ENCODE measurements at places on chromosomes 3 and 15. TPM values are rescaled to one million over a fixed set of nuclear protein-coding genes. Genes with fewer than 3 reads are reported as not detected.

The QARS1 gene
- polyA plus RNA-seq, result 266 TPM

The PLSCR2 gene
- not detected for polyA plus RNA-seq

The TGFBR2 gene
- 86.7 TPM for polyA plus RNA-seq

The LHFPL4 gene
- polyA plus RNA-seq, result 0.05 TPM

The NOX5 gene
- 0.17 TPM for polyA plus RNA-seq

The ITGA11 gene
- polyA plus RNA-seq, result 4.5 TPM

The GPR160 gene
- polyA plus RNA-seq, result 1.9 TPM

DNA sequence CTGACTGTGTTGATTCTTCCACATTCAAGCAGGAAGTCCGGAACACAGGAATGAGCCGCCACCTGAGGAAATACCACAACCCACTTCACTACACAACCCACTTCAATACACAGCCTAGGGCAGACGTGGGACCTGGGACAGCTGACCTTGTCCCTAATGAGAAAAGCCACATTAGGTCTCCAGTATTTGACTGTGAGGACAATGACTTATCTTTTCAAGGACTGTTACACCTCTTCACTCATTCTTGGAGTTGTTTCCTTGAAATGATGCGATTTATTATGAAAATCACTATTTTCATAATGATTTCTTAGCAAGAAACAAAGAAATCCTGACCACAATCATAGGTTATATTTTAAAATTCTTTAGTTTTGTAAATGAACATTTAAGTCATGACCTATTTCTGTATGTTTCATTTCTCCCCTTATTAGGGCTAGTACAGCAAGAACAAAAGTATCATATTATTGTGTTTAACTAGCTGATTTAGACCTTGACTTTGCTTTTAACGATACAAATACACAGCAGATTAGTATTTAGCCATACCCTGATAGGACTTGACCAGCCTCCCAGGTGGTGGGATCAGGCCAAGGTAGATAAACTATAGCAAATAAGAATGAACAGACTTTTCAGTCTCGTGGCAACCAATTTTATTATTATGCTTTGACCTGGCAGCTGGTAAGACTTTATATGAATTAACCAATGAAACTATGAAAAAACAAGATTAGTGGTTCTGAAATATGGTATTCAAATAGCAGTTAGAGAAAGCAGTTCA lies 6.0 kb downstream of the RAB27A start:
- no peak for DNase-seq

GRCh38 chr15:48647962-48648361 lies 2.5 kb upstream of the FBN1 start:
- no peak for DNase-seq

GRCh38 chr3:168251371-168251770 lies 155.6 kb upstream of the GOLIM4 start:
- no peak for DNase-seq

DNA sequence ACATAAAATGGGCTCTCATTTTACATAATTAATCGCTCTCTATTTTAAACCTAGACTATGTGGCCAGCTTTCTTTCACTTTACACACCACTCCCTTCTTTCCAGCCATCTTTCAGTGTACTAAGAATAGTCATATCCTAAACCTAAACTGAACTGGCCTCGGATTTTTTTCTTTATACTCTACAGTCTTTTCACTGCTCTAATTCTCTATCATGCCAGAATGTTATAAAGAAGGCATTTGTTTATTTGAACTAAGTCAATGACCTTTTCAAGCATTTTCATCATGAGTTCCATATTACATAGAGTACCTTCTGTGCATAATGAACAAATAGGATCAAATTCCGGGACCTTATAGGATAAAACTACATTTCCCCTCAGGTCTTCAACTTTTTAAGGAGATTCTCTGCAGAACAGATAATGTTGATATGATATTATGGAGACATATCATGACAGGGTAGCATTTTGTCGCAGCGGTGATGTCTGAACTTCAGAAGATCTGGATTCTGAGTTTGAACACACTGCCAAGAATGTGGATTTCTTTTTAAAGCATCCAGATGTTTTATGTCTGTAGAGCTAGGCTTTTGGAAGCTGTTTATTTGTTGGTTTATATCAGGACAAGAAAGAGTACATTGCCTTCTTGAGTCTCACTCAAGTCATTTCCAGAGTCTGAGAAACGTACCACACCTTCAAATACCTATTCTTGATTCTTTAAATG lies 1047.3 kb downstream of the MCTP2 start:
- DNase-seq, result no peak

DNA sequence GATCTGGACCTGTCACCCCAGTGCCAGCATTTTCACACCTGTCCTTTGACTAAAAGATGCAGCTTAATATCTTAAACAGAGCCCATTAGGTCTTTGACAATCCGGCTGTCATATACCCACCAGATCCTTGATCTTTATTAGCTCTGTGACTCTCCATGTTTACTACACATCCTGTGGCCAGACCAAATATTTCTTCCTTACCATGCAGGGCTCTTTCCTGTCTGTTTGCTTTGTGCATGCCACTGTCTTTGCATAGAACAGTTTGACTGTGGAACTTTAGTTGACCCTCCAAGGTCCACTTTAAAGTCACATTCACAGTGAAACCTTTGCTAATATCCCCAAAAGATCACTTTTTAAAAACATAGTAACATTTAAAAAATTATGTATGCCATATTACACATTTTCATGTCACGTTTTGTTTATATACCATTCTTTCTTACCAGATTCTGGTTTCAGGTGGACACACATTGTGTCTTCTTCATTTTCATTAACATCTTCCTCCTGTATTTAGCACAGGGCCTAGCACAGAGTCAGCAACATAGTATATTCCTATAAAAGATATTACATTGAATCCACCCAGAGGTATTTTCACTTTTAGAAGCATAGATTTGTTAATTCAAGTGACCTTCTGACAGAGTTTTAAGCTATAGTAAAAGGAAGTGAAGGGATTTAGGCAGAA lies 95.8 kb downstream of the RAP2B start:
- no peak for DNase-seq

DNA sequence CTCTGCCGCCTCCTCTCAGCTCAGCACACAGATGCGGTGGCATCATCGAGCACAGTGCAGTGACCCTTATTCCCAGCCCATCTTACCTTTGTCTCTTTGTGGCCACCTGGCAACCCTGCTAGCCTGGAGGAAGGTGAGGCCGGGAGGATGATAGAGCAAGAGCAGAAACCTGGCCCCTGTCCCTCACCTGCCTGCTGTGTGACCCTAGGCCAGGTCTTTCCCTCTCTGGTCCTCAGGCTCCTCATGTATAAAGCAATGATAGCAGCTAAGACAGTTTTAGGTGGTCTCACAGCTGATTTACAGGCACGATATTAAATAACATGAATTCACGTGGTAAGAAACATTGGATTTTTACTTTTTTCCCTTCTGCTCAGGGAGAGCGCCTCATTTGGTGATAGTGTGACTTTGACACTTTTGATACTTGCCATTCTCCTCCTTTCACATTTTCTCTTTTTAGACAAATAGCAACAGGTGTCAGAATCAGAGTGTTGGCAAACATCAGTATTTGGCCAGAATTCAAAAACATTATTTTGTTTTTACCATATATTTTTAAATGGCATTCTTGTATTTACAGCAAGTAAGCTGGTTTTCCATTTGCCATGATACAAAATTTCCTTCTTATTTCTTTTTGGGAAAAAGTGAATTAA lies 29.5 kb upstream of the CTSH start:
- DNase-seq, result no peak

DNA sequence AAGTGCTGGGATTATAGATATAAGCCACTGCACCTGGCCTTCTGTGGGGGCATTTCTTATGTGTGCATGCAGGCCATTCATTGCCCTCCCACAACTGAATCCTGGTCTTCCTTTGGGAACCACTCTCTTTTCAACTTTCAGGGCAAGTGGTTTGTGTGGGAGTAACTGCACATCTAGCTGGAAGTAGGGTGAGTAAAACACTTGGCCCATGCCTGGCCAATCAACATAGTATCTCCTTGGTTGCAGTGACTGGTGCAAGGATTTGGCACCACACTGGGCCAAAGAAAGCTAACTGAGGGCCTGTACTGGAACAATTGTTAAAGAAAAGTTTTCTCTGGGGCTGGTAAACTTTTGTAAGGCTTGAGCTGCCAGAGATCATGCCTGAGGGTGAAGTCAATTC lies 189.2 kb upstream of the FEZF2 start:
- DNase-seq, result no peak

GRCh38 chr3:158085931-158086330 lies 20.3 kb downstream of the SHOX2 start:
- DNase-seq, result no peak

DNA sequence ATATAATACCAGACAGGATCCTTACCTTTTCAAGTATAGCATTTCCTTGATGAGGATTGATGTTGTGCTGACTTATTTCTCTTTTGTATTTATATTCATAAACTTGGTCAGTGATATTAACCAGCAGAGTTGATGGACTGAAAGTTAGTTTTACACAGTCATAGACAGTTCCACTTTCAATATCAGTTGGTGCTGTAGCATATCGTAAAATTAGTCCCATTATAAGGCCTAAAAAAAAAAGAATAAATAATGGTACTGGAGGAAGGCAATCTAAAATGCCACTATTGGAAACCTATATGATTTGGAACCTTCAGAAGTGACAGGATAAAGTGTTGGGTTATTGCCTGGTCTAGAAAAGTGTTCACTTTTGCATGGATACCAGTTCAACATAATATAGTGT lies 16.3 kb downstream of the SLC9A9 start:
- no peak for DNase-seq

- no peak for DNase-seq
Observed at GRCh38 chr3:107855710-107856109, 235.1 kb downstream of the CD47 start.

DNA sequence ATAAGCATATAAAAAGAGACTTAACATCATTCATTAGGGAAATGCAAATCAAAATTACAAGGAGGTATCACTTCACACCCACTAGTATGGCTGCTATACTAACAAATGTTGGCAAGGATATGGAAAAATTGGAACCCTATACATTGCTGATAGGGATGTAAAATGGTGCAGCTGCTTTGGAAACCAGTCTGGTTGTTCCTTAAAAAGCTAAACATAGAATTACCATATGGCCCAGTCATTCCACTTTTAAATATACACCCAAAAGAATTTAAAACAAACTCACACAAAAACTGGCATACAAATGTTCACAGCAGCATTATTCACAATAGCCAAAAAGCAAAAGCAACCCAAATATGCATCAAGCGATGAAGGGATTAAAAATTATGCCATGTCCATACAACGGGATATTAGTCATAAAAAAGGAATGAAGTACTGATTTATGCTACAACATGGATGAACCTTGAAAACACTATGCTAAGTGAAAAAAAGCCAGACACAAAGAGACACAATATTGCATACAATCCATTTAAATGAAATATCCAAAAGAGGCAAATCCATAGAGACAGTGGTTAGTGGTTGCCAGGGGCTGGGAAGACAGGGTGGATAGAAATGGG lies 118.3 kb downstream of the OSBPL10 start:
- DNase-seq, result no peak

DNA sequence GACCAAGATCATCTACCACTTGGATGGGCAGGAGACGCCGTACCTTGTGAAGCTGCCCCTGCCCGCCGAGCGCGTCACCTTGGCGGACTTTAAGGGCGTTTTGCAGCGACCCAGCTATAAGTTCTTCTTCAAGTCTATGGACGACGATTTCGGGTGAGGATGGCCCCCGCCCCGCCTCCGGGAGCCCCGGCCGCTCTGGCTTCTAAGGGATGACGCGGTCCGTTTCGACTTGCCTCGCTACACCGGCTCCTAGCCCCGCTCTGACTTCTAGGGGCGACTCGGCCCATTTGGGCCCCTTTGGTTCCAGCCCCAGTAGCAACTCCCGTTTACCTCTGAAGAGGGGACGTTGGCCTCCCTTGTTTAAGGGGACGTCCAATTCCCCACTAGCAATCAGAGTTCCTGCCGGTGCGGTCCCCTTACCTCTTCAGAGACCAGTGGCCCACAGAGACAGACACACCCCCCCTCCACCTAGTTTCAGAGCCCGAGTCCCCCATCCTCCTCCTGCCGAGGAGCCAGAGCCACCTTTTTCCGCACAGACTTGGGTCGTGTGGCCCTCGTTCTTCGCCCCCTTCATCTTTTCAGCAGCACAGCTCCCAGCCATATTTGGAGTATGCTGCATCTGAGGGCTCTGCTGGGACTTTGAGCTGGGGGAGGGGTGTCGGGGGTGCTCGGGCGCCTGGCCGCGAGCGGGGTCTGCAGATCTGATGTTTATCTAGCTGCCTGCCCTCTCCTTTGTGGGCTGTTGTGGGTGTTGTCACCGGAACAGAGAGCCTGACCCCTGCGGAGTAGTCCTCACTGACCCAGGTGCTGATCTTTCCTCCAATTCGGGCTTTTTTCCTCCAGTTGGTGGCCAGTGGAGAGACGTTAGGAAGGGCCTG lies 706 bp downstream of the DVL3 start:
- no peak for DNase-seq

- DNase-seq, result no peak
Observed at GRCh38 chr3:126263971-126264370, 83.6 kb upstream of the ALDH1L1 start.

- peak; percentile 1 for DNase-seq
Observed at GRCh38 chr3:19216669-19217337, 68.5 kb downstream of the KCNH8 start.

- DNase-seq, result no peak
Observed at GRCh38 chr3:127140501-127141460, 52.1 kb upstream of the PRR23E start.

DNA sequence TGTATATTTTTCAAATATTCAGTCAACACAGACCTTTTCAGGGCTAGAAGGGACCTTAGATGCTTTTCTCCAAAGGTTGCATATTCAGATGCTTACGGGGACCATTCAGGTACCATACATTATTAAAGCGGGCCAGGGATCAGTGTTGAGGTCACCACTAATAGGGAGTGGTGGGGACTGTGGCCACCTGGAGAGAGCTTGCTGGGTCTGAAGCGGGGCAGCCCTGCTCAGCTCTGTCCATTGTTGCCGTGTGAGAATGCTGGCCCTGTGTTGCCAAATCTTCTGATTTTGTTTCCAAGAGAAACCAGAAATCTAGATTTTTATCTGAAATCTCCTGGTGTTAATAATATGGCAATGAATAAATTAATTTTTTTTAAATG lies 23.7 kb downstream of the ABHD2 start:
- DNase-seq, result no peak
